T-cell (primary cell): ENCODE measurements at places on chromosomes 1 and 21.
A peak's percentile ranks its signal among the peaks of the same experiment; 100 is the strongest.

- H3K36me3 ChIP-seq: no peaks in the 10 kb centered on the region
- H3K4me1 ChIP-seq: no peaks in the 10 kb centered on the region
- no peaks in the 10 kb centered on the region for H3K27me3 ChIP-seq
- H3K4me3 ChIP-seq: no peak overlapping the region
- H3K27ac ChIP-seq: no peak overlapping the region
- DNase-seq: no peak
Measured at GRCh38 chr1:81873946-81874345, 73.2 kb downstream of the ADGRL2 start.

- peaks cover 23% of the 10 kb centered on the region for H3K27me3 ChIP-seq
- peaks cover 14% of the 10 kb centered on the region for H3K4me1 ChIP-seq
- no peak overlapping the region for H3K4me3 ChIP-seq
- no peak overlapping the region for H3K27ac ChIP-seq
- H3K36me3 ChIP-seq: no peaks in the 10 kb centered on the region
Measured at GRCh38 chr1:166884971-166885370, 8.9 kb upstream of the TADA1 start.

DNA sequence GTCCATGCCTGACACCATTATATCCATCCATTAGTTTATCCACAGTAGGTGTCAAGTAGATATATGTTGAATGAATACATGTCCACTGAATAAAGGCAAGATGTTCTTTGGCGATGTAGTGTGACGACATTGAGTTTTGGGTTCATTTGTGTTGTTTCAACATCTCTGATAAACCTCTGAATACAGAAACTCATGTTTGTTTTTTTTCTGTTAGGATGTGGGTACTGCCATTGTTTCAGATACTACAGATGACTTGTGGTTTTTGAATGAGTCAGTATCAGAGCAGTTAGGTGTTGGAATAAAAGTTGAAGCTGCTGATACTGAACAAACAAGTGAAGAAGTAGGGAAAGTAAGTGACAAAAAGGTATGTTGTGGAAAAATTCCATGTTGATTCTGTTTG lies 28.1 kb downstream of the MDM4 start:
- H3K27me3 ChIP-seq: no peaks in the 10 kb centered on the region
- no peak for DNase-seq
- H3K4me1 ChIP-seq: peaks cover 27% of the 10 kb centered on the region
- peaks cover 18% of the 10 kb centered on the region for H3K36me3 ChIP-seq

- peaks cover 2% of the 10 kb centered on the region for H3K36me3 ChIP-seq
- peaks cover 3% of the 10 kb centered on the region for H3K4me1 ChIP-seq
- H3K4me3 ChIP-seq: no peak overlapping the region
- no peaks in the 10 kb centered on the region for H3K27me3 ChIP-seq
Measured at GRCh38 chr1:114492978-114493377, 18.0 kb downstream of the TRIM33 start.

- peaks cover 9% of the 10 kb centered on the region for H3K4me1 ChIP-seq
- peaks cover 92% of the 10 kb centered on the region for H3K27me3 ChIP-seq
- no peak for DNase-seq
Measured at GRCh38 chr1:156862997-156863599, 2.4 kb downstream of the NTRK1 start.

- no peaks in the 10 kb centered on the region for H3K36me3 ChIP-seq
- H3K4me1 ChIP-seq: no peaks in the 10 kb centered on the region
- H3K27me3 ChIP-seq: no peaks in the 10 kb centered on the region
- H3K27ac ChIP-seq: no peak overlapping the region
Measured at GRCh38 chr1:86868477-86868876, 45.4 kb downstream of the SELENOF start.

GRCh38 chr1:210715072-210715471 lies 386.4 kb downstream of the HHAT start:
- H3K4me1 ChIP-seq: no peaks in the 10 kb centered on the region
- no peak for DNase-seq
- no peaks in the 10 kb centered on the region for H3K27me3 ChIP-seq
- no peak overlapping the region for H3K4me3 ChIP-seq

GRCh38 chr1:41683681-41684500 lies 199.4 kb upstream of the EDN2 start:
- no peaks in the 10 kb centered on the region for H3K27me3 ChIP-seq
- H3K36me3 ChIP-seq: no peaks in the 10 kb centered on the region
- H3K27ac ChIP-seq: peak overlapping the region; percentile 10
- peaks cover 16% of the 10 kb centered on the region for H3K4me1 ChIP-seq
- H3K4me3 ChIP-seq: no peak overlapping the region

DNA sequence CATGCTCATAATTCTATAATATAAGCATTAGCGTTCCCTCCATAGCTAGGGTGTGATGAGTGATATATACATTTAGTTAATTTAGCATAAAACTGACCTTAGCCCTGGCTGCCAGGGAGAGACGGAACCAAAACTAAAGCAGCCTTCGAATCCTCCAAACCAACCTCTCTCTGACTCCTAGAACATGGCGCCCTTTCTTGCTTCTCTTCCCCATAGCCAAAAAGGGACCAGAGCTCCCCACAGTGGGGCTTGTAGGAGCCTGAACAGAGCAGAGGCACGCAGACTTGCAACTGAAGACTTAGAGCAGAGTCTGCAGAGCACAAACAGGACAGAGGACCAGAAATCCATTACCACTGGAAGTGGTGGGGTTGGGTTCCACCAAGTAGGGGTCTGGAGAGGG lies 17.7 kb downstream of the IRF2BP2 start:
- H3K36me3 ChIP-seq: no peaks in the 10 kb centered on the region
- no peaks in the 10 kb centered on the region for H3K4me1 ChIP-seq
- no peaks in the 10 kb centered on the region for H3K27me3 ChIP-seq
- H3K4me3 ChIP-seq: no peak overlapping the region
- H3K27ac ChIP-seq: no peak overlapping the region

- H3K36me3 ChIP-seq: no peaks in the 10 kb centered on the region
- no peak overlapping the region for H3K4me3 ChIP-seq
- H3K27ac ChIP-seq: no peak overlapping the region
Measured at GRCh38 chr1:201311356-201312011, 28.2 kb downstream of the PKP1 start.

GRCh38 chr1:64703600-64703999 lies 41.3 kb upstream of the RAVER2 start:
- H3K27ac ChIP-seq: no peak overlapping the region
- no peak overlapping the region for H3K4me3 ChIP-seq
- no peak for DNase-seq
- H3K36me3 ChIP-seq: no peaks in the 10 kb centered on the region
- H3K4me1 ChIP-seq: no peaks in the 10 kb centered on the region

GRCh38 chr1:40034869-40035268 lies 5.7 kb upstream of the CAP1 start:
- peaks cover 57% of the 10 kb centered on the region for H3K4me1 ChIP-seq
- peak overlapping the region; percentile 69 for H3K27ac ChIP-seq
- H3K36me3 ChIP-seq: no peaks in the 10 kb centered on the region
- no peak for DNase-seq
- no peaks in the 10 kb centered on the region for H3K27me3 ChIP-seq

- peaks cover 36% of the 10 kb centered on the region for H3K27me3 ChIP-seq
- H3K36me3 ChIP-seq: no peaks in the 10 kb centered on the region
- DNase-seq: no peak
- H3K4me3 ChIP-seq: no peak overlapping the region
- H3K27ac ChIP-seq: no peak overlapping the region
- H3K4me1 ChIP-seq: no peaks in the 10 kb centered on the region
Measured at GRCh38 chr1:44543064-44543744, 131.1 kb downstream of the TMEM53 start.

- H3K4me3 ChIP-seq: no peak overlapping the region
- no peak overlapping the region for H3K27ac ChIP-seq
- peak; percentile 9 for DNase-seq
- H3K27me3 ChIP-seq: no peaks in the 10 kb centered on the region
- no peaks in the 10 kb centered on the region for H3K4me1 ChIP-seq
Measured at GRCh38 chr1:67314696-67315095, 7.0 kb downstream of the IL12RB2 start.

- peak overlapping the region; percentile 61 for H3K27ac ChIP-seq
- H3K4me1 ChIP-seq: peaks cover 30% of the 10 kb centered on the region
Measured at GRCh38 chr21:37369307-37369854, 2.8 kb downstream of the DYRK1A start.

DNA sequence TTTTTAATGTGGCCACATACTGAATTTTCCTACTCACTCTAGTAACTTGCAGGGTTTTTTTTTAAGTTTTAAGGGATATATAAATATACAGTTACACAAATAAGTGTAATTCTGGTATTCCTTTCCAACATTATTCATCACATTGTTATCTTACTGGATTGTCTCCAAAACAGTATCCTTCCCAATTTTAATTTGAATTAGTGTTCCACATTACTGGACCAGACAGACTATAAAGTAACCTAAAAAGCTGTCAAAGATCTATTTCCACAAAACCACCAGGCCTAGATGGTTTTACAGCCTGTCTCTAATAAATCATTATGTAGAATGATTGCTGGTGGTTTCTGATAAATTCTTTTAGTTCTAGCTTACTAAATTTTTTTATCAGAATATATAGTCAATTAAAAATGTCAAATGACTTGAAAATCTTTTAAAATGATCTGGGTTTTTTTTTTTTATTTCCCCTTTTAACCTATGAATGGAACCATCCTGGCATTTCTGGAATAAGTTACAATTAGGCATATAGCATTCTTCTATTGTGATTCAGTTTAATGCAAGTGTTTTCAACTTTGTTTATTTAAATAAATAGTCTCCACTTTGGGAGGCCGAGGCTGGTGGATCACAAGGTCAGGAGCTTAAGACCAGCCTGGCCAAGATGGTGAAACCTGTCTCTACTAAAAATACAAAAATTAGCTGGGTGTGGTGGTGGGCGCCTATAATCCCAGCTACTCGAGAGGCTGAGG lies 59.3 kb downstream of the PACC1 start:
- H3K36me3 ChIP-seq: peaks cover 62% of the 10 kb centered on the region
- H3K27ac ChIP-seq: no peak overlapping the region
- no peak for DNase-seq
- H3K4me3 ChIP-seq: no peak overlapping the region
- no peaks in the 10 kb centered on the region for H3K4me1 ChIP-seq

DNA sequence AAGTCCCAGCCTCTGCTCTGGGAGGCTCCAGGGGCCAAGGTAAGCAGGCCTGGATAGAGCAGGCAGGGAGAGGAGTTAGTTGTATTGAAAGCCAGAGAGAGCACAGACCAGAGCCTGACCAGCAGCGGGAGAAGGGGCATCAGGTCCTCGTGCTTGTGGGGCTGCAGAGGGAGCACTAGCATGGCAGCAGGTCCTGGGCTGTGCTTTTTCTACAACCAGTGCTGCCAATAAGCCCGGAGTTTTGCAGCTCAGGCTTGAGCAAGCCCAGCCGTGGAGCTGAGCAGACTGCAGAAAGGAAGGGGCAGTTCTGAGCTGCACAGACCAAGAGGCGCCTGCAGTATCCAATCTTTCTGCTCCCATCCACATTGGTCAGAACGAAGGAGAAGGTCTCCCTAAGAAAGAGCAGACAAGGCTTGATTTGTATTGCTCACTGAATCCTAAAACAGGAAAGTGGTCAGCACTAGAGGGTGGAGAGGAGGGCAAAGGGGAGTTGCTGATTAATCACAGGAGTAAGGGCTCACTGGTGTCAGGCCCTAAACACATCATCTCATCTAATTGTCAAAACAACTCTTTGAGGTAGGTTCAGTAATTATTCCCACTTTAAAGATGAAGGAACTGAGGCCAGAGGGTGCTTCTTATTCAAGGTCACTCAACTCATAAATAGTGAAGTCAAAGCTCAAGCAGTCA lies 2.7 kb downstream of the DENND2D start:
- H3K4me3 ChIP-seq: peak overlapping the region; percentile 78
- peaks cover 63% of the 10 kb centered on the region for H3K36me3 ChIP-seq
- H3K27me3 ChIP-seq: no peaks in the 10 kb centered on the region
- H3K27ac ChIP-seq: peak overlapping the region; percentile 76
- DNase-seq: peak; percentile 54

DNA sequence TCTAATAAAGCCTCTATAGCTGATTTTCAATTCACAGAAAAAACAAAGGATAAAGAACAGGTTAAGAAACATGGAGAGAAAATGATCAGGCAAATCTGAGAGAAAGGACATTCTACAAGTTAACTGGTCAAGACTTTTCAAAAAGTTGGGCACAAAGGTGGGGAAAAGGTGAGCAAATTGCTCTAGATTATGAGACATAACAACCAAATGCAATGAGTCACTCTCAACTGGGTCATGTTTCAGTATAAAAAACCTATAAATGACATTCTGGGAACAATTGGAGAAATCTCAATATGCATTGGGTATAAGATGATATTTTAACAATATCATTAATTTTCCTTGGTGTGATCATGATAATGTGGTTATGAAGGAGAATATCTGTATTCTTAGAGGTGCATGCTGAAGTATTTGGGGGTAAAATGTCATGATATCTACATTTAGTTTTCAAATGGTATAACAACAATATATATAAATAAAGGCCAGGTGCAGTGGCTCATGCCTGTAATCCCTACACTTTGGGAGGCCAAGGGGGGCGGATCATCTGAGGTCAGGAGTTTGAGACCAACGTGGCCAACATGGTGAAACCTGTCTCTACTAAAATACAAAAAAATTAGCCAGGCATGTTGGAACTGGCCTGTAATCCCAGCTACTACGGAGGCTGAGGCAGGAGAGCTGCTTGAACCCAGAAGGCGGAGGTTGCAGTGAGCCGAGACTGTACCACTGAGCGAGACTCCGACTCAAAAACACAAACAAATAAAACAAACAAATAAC lies 27.0 kb downstream of the ANKRD13C start:
- H3K4me1 ChIP-seq: no peaks in the 10 kb centered on the region
- DNase-seq: no peak
- H3K27ac ChIP-seq: no peak overlapping the region
- no peaks in the 10 kb centered on the region for H3K36me3 ChIP-seq
- no peaks in the 10 kb centered on the region for H3K27me3 ChIP-seq

DNA sequence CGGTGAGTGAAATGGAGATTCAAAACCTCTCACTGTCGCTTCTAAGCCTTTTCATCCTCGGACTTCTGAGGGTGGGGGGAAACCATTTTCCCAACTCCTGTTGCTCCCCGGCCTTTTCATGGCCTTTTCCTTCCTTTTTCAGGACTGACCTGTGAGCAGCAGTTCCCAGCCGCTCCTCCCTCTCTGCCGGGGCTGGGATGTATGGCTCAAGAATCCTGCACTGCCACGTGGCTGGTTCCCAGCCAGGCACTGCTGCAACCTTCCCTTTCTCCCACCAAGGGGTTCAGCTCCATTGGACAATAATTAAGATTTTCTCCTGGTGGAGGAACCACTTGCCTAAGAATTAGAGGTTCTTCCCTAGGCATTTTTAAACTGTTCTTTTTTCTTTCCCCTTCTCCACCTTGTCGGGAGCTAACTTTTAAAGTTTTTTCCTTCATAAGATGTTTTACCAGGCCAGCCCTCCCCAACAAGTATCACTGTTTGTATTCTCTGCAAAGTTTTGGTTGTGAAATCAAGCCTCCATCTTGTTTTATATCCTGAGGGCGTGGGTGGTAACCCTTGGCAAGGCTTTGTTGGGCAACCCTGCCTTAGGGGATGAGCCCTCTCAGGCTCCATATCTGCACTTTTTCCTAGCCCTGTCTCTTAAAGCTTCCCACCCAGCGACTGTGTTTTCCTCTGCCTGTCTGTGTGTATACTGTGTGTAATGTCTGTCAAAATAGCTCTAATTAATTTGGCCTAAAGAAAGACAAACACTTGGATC lies 1166.6 kb upstream of the ADGRL2 start:
- no peaks in the 10 kb centered on the region for H3K4me1 ChIP-seq
- no peak overlapping the region for H3K4me3 ChIP-seq
- H3K27me3 ChIP-seq: no peaks in the 10 kb centered on the region
- H3K36me3 ChIP-seq: no peaks in the 10 kb centered on the region
- H3K27ac ChIP-seq: no peak overlapping the region

- no peaks in the 10 kb centered on the region for H3K4me1 ChIP-seq
- H3K36me3 ChIP-seq: no peaks in the 10 kb centered on the region
- H3K4me3 ChIP-seq: no peak overlapping the region
- no peaks in the 10 kb centered on the region for H3K27me3 ChIP-seq
- no peak for DNase-seq
Measured at GRCh38 chr21:35559829-35560225, 500.5 kb downstream of the SETD4 start.
